ENCODE measurements at places on chromosomes 3 and 15. TPM values are rescaled to one million over a fixed set of nuclear protein-coding genes. Genes with fewer than 3 reads are reported as not detected.

The LRRC3B gene
- total RNA-seq, result not detected

The CFAP20DC gene
- total RNA-seq, result not detected

- no peaks in the 10 kb centered on the region for H3K4me1 ChIP-seq
- H3K27me3 ChIP-seq, result no peaks in the 10 kb centered on the region
- H3K36me3 ChIP-seq, result no peaks in the 10 kb centered on the region
- no peak for DNase-seq
Measured at GRCh38 chr3:62732183-62732904, 142.9 kb downstream of the CADPS start.

DNA sequence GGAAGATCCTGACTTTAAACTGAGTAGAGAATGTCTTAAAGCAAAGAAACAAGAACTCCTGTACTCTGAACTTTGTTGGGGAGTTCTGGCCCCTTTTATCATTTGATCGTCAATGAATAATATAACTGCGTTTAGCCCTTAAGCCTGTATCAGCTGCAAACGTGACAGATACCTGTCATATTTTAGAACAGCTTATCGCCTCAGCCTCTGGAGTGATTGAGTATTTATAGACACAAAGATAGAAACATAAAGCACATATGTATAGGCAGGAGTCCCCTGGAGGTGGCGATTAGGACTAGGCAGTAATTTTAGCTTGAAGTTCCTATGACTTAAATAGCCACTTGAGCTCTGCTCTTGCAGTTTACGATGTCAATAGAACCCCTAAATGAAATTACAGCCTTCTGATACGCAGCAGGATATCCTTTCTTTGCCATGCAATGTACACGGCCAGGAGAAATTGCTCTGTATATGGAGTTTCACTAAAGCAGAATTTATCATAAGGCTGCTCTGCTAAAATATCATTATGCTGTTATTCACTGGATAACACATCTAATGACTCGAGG lies 321.8 kb downstream of the TIGIT start:
- H3K4me3 ChIP-seq, result no peak overlapping the region
- no peak for DNase-seq
- no peaks in the 10 kb centered on the region for H3K36me3 ChIP-seq
- no peaks in the 10 kb centered on the region for H3K4me1 ChIP-seq

- no peak overlapping the region for H3K4me3 ChIP-seq
- DNase-seq, result no peak
- H3K27me3 ChIP-seq, result no peaks in the 10 kb centered on the region
- H3K27ac ChIP-seq, result no peak overlapping the region
Measured at GRCh38 chr15:49718234-49718633, 97.4 kb downstream of the DTWD1 start.

Data from Peyer's patch (tissue), 4 donors.